ENCODE measurements at places on chromosomes 3 and 15.

DNA sequence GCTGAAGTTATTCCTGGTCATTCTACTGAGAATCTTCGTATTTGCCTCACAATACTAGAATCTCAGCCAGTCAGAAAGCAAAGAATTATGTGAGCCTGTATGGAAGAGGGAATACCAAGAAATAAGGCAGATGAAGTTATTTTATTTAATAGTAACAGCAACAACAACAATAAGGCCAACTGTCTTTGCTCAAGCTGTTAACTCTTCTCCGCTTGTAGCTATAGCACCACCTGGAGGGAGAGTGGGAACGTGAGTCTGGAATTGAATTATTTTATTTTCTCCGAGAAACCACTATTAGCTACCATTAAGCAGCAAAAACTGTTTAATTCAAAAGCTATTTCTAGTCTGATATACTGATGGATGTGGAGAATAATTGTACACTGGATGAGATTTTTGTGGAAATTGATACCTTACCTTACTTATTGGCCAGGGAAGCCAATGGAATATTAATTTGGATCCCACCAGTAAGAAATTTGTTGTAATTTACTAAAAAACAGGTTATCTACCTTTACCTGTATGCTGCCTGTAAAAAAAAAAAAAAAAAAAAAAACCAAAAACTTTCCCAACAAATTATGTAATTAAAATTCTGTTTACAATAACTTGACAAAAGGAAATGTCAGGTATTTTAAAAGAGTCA lies 50.1 kb downstream of the CALML4 start:
- no peak for DNase-seq

GRCh38 chr3:149536429-149536828 lies 61.9 kb downstream of the TM4SF4 start:
- no peak for DNase-seq

GRCh38 chr3:188594139-188594538 lies 440.2 kb downstream of the LPP start:
- DNase-seq = no peak

GRCh38 chr3:76715426-76715825 lies 324.5 kb upstream of the ROBO2 start:
- DNase-seq = no peak

DNA sequence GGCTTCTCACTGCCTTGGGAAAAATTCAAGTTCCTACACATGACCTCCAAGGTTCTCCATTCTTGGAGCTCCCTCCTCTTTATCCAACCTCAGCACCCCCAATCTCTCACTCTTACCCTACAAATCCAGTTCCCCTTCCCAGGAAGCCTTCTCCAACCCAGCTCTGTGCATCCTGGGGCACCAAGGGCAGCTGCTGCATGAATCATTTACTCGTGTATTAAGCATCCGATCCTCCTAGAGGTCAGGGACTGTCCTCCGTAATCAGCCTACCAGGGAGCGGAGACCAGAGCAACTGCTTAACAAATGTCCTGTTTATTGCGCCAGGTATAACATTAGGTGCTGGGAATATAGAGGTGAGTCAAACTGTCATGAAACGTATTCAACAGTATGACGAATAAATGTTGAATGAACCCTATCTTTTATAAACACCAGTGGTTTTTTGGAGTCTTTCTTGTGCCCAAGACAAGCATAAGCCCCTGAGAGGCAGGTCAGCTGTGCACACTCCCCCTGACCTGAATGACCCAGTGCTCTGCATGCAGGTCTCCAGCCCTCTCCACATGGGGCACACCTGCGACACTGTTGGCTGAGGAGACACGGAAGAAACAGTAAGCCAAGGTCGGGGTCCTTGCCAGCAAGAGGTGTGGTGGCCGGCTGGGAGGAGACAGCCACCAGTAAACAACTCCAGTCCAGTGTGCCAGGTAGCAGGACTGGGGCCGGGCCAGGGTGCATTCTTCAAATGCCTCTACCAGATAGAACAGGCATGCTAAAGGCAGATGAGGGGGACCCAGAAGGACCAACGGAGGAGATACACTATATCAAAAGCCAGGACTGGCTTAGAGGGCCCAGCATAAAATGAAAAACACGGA lies 27.6 kb downstream of the ANP32A start:
- no peak for DNase-seq

GRCh38 chr3:71055257-71056001 lies 528.1 kb downstream of the FOXP1 start:
- no peak for DNase-seq

DNA sequence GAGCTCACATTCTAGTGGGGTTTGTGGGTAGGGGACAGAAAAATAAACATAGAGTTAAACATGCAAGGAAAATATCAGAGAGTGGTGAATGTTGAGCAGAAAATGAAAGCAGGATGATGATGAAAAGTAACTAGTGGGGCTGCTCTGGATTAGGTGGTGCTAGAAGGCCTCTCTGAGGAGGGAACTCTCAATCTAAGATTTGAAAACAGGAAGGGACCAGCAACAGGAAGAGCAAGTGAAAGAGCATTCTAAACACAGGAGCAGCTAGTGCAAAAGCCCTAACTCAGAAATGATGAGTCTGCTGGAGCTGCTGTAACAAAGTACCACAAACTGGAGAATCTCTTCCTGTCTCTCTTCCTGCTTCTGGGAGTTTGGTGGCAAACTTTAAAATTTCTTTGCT lies 468.6 kb upstream of the AGTR1 start:
- DNase-seq = no peak
